ENCODE measurements at places on chromosomes 5 and 9.
A peak's percentile ranks its signal among the peaks of the same experiment; 100 is the strongest.

DNA sequence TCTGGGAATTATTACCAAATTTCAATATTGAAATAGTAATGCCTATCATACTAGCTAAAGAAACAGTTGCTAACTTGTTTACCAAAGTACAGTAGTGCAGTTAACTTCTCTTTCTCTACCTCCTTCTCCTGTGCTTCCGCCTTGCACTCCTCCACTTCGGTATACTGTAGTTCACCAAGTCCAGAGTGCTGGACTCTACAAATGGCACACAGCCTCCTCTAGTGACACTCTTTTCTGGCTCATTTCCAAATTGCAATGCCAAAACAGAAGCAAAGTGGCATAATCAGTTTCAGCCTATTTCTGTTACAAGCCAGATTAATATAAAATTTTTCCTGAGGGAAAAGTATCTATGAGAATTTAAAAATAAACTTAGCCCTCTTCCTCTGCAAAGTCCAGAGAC, 86.0 kb upstream of the RASGRF2 start:
- DNase-seq: no peak

DNA sequence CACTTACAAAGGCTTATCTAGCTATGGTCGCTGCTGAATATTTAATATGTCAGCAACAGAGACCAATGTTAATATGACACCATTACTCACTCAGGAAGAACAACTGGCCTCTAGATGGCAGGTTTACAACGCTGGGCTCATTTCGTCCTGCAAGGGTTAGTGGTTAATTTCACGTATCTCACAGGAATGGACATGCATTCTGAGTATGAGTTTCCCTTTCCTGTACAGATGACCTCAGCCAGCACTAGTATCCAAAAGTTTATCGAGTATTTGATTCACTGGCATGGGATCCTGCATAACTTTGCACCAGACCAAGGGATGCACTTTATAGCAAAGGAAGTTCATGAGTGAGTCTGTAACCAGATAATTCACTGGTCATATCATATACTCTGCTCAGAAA, 8.7 kb upstream of the TRPC7 start:
- DNase-seq: no peak

- peak; percentile 62 for DNase-seq
Observed at GRCh38 chr5:169300468-169301385, at the start of gene SLIT3. Gene SLIT3, minus strand, starts transcription at chr5:169301139. Its CDS starts 430 bp downstream, at chr5:169300709.

DNA sequence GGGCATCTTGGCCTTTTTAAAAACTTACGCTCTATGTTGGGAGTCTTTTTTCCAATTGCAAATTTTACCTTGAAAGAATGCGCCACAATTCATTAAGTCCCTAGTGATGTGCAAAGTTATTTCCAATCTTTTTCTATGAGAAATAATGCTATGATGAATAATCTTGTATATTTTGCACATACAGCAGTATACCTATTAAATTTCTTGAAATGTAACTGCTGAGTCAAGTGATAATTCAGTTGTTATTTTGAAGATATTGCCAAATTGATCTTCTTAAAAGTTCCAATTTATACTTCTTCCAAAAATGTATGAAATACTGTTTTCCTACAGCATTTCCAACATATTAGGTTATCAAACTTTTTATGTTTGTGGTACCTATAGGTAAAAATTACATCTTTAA, 92.8 kb upstream of the PPP2R2B start:
- DNase-seq: no peak

GRCh38 chr5:146818822-146819221, 59.7 kb downstream of the PPP2R2B start:
- no peak for DNase-seq

- no peak for DNase-seq
Observed at GRCh38 chr9:111854799-111855198, 41.8 kb upstream of the UGCG start.

DNA sequence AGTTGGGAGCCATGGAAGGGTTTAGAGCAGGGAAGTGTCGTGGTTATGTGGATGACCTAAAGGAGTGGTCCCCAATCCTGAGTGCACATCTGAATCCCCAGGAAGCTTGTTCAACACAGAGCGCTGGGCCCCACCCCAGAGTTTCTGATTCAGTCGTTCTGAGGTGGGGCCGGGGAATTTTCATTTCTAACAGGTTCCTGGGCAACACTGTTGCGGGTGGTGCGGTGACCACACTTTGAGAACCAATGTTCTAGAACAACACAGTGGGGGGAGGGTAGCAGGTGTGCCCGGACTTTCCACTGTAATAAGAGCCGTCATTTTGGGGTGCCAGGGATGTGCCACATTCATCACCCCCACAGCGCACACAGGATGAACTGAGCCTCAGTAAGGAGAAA, 39.3 kb downstream of the DUSP1 start:
- DNase-seq: no peak

DNA sequence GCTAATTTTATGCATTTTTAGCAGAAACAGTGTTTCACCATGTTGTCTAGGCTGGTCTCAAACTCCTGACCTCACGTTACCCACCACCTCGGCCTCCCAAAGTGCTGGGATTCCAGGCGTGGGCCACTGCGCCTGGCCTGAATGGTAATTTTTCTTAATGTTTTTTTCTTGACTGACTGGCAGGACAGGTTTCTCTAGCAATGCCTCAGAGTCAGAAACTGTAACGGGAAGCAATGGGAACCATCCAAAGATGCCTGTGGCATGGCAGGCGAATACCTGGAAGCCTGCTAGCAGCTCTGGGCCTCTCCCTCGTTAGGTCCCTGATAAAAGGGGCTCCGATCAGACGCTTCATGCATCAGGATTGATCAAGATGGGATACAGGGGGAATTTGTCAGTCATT, 639.2 kb downstream of the NR2F1-AS1 start:
- no peak for DNase-seq

- DNase-seq: no peak
Observed at GRCh38 chr5:142527664-142528295, 158.1 kb downstream of the FGF1 start.

DNA sequence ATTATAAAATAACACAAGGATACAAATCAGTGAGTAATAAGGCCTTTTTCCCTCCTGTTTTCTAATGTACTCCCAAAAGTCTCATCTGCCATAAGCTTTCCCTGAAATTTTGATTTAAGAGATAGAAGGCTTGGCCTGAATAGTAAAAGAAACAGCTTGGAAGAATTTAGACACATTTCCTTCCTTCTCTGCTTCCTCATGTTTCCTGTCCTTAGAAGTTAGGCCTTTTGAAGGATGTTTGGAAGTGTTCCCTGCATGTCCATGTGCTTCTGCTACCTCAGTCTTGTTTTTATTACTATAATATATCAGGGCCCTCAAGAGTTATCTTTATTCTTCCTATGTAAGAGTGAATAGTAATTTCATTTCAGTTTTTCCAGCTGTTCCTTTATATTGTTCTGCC, 242.7 kb downstream of the DEPDC1B start:
- no peak for DNase-seq

GRCh38 chr5:54491326-54491725, 26.2 kb upstream of the SNX18 start:
- no peak for DNase-seq

DNA sequence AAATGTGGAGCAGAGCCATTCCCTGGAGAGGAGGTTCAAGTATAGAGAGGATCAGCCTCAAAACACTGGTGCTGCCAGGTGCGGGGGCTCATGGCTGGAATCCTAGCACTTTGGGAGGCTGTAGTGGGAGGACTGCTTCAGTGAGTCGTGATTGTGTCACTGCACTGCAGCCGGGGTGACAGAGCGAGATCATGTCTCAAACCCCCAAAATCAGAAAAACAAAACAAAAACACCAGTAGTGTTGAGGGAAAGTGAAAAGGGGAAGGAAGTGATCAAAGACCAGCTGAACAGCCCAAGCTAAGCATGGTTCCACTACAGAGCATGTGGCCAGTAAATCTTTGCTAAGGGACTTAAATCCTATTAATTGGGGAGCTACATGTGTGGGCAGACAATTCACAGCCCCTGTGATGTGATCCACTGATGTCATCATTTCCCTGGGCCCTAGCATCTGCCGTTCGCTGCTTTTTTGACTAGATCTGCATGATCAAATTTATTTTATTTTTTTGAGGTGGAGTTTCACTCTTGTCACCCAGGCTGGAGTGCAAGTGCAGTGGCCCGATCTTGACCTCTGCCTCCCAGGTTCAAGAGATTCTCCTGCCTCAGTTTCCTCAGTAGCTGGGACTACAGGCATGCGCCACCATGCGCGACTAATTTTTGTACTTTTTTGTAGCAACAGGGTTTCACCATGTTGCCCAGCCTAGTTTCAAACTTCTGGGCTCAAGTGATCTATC, 2.7 kb upstream of the PCBD2 start:
- DNase-seq: no peak

DNA sequence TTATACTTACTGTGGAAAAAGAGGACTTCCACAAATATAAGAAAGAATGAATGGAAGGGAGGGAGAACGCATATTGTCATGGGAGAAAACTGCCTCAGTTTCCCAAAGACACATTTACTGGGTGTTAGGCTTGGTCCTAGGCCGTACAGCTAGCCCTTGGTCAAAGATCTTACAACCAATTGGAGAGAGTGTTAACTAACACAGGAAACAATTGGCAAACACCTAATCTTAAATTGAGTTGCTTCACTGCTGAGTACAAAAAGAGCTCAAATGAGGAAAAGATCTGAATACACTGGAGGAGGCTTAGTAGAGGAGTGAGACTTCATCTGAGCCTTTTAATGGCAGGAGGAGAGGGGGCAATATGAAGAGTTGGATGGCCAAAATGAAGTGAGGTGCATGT, 161.7 kb downstream of the GLIS3 start:
- no peak for DNase-seq

- no peak for DNase-seq
Observed at GRCh38 chr5:6759401-6759800, 46.2 kb downstream of the TENT4A start.

DNA sequence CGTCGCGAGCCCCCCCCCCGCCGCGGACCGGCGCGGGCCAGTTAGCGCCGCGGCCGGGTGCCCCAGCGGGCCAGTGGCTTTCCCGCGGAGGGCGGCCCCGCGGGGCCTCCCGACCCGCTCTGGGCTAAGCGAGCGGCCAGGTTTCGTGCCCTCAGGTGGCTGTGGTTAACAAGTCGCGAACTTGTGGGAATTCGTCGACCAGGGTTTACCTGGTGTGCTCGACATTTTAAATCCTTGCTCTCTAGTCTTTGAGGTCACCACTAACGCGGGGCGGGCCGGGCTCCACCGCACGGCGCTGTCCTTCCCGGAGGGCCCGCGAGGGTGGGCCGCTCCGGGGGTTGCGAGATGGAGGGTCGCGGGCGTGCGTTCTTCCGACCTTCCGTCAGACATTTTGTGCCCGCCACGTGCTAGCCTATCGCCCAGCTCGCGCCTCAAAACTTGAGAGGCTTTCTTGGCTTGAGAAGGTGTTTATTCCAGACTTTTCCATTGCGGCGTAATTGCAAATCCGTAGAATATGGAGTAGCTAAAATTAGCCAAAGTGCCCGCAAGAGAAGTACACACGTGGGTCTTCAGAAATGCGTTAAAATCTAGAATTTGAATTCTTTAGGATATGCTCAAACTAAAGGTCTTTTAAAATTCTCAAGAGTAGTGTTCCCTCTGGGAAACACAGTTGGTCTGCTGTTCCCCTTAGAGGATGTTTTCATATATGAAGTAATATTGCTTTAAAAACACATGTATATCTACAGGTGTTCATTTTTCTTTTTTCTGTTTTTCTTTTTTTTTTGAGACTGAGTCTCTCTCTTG, 2.1 kb downstream of the ANP32B start:
- no peak for DNase-seq

GRCh38 chr5:88355490-88356050, 86.9 kb upstream of the TMEM161B start:
- DNase-seq: no peak

DNA sequence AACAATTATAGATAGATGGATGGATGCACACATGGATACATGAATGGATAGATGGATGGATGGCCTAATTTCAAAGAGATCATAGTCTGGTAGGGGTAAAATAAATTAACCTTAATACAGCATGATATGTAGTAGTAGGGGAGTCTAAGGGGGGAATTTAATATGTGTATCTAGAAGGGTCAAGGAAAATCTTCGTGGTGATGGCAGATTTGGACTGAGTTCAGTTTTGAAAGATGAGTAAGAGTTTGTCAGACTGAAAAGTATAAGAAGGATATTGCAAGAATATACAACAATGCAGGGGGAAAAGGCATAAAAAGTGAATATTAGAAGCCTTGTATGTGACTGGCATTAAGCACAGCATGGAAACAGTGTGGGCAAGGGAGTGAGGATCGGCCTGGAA, 98.7 kb downstream of the ZNF462 start:
- no peak for DNase-seq

GRCh38 chr9:15529566-15530324, 19.0 kb upstream of the PSIP1 start:
- no peak for DNase-seq

DNA sequence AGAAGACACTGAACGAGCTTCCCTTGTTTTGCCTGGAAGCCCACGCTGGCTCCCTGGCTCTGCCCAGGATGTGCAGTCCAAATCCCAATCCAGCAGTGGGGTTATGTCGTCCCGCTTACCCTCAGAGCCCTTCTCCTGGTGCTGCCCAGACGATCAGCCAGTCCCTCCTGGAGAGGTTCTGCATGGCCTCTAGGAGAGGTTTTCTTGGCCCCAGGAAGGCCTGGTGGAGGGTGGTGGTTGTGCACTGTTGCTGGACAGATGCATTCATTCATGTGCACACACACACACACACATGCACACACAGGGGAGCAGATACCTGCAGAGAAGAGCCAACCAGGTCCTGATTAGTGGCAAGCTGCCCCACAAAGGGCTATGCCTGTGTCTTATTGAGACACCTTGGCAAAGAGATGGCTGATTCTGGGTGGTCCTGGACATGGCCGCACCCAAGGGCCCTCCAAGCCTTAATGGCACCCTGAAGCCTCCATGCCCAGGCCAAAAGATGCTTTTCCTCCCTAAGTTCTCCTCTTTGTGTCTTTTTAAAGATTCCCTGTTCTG, 10.5 kb upstream of the OLFM1 start:
- DNase-seq: no peak

DNA sequence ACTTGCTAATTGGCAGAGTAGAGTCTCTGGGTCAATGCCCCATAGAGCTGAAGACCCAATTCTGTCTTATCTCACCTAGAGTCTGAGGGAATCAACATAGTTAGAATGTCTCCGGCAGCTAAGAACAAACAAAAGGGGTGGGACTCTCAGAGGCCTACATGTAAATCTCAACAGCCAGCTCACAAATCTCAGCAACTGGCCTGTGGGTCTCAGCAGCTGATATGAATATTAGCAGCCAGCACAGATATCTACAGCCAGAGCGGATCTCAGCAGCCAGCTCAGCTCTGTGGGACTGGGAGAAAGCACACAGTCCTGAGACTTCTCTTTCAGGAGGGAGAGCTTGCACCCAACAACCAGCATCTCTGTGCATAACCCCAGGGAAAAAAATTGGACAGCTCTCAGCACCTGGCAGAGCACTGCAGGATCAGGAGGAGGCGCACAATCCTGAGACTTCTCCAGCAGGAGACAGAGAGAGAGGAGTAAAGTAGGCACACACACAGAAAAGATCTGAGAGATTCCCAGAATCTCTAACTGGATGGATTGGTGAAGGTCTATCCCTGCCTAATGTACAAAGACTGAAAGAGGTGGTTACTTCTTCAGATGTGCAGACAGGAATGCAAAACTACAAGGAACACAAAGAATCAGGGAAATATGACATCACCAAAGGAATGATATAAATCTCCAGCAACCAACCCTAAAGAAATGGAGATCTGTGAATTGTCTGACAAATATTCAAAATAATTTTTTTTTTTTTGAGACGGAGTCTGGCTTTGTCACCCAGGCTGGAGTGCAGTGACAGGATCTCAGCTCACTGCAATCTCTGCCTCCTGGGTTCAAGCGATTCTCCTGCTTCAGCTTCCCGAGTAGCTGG, 29.2 kb downstream of the KLF4 start:
- DNase-seq: no peak

GRCh38 chr5:117102591-117102990, 528.0 kb upstream of the SEMA6A start:
- no peak for DNase-seq

- no peak for DNase-seq
Observed at GRCh38 chr5:149453618-149454415, 74.7 kb upstream of the IL17B start.

All from caudate nucleus (tissue), 63 donors.